ENCODE measurements at places on chromosomes 7 and 10. TPM values are rescaled to one million over a fixed set of nuclear protein-coding genes. Genes with fewer than 3 reads are reported as not detected.

DNA sequence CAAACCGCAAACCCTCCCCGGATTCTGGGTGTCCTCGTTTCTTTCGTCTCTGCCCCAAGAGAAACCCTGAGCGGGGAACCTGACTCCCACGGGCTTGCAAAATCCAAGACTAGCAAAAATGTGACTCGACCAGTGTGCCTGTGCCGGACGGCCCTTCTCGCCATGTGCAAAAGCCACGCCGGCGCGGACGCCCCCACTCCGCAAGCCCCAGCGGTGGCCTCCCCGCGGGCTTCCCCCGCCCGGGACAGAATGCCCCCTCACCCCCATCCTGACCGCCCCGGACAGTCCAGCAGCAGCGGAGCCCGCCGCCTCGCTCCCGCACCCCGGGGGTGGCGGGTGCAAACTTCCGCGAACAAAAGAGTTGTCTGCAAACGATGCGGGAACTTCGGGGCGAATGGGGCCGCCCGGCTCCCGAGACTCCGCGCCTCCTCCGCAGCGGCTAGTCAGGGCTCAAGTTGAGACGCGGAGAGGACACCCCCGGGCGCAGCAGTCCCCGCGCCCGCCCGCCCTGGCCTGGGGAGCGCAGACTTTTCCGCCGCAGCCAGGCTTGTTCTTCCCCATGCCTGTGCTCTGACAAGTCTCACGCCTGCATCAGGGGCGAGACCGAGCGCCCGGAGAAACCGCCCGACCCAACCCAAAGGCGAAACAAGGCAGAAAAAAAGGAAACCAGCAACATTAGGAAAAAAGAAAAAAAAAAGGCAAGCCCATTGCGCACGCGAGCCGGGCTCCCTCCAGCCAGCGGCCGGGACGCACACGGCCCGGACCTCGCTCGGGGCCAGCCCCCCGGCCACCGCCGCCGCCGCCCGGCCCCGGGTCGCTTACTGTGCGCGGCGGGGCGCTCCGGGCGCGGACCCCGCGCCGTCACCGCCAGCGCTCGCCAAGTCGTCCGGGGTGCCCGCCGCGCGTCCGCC is 732 bp downstream of the FAM53B start:
- no peak for DNase-seq

DNA sequence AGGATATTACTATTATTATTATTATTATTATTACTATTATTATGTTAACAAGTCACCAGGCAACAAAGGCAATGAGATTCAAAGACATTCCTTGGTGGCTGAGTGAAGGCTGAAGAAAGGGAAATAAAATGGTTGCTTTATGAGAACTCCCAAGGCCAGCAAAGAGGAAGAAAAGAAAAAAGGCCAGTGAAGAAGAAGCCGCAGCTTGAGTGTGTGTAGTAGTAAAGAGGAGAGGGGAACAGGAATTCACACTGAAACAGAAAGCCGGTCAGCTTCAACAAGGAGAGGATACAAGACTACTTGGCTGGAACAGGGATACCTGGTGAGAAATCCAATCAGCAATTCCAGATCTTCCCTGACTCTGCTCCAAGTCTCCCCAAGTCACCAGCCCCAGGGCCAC is 42.4 kb downstream of the PLXNA4 start:
- no peak for DNase-seq

DNA sequence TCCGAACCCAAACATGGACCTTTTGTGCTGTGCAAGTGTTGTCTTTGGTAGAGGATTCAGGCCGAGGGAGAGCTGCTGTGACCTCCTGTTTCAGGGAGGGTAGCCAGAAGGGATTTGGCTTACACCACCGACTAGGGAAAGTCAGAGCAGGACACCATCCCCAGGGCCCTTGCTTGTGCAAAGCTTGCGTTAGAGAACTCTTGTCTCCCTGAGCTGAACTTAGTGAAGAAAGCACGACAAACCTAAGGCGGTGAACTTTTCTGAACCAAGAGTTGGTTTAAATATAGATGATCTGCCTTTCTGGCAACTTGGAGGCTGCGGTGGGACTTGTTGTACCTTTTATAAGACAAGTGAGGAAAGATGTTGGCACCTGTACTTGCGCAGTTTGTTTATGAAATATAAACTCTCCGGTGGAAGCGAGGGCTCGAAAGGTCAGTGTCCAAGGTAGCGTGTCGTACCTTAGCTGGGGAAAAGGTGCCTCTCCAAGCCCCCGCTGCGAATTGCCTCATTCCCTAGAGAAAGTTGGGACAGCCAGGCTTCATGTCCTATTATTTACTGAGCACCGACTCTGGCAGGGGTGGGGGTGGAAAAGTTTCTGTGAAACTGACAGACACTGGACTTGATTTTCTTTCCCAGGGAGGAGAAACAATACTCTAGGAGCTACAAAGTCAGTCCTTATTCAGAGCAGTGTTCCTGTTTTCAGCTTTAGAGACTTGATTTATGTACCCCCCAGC is 31.6 kb downstream of the WBP1L start:
- DNase-seq, result peak; percentile 83

DNA sequence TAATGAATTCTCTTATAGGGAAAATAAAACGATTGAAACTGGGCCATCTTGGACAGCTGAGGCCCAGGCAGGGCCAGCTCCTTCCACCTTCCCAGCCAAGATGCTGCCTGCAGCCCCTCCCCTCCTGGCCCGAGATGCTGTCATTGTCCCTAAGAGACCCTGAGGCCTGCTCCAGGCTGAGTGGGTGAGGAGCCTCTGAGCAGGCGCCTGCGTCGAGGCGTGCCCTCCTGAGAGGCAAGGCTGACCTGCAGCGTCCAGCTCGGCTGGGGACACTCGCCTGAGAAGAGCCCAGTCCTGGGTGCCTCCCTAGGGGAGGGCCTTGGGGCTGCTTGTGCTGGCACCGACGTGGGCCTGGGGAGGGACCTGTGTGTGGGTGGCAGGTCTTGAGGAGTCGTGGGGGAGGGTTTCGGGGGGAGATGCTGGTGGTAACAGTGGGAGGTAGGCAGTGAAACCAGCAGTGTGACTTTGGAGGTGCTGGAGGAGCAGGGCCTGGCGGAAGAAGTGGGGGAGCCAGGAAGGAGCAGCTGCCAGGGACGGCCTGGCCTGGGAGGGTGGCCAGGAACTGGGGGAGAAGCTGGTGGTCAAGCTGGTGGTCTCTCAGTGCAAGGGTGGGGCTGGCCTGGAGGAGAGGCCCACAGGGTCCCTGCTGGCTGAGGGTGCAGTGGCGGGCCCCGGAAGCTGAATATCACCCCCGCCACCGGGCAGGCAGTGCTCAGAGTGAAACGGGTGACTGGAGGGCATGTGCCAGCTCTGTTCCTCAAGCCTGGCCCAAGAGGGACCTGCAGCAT is 7.9 kb downstream of the GPR146 start:
- no peak for DNase-seq

The GCK gene
- 0.91 TPM for total RNA-seq

DNA sequence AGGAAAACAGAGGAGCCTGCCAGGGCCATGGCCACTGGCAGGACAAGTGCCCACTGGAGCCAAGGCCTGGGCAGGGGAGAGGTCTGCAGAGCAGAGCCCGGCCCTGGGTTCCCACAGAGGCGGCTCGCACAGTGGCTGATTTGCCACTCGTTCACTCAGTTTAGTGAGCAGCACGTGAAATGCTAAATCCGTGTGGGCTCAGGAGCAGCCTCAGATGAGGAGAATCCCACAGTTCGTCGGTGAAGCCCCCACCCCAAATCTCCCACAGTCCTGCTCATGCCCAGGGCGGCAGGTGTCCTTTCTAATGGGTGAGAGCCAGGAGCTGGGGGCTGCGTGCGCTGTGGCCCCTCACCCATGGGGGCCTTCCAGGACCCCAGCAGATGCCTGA is 107.7 kb upstream of the FAM20C start:
- DNase-seq, result no peak

DNA sequence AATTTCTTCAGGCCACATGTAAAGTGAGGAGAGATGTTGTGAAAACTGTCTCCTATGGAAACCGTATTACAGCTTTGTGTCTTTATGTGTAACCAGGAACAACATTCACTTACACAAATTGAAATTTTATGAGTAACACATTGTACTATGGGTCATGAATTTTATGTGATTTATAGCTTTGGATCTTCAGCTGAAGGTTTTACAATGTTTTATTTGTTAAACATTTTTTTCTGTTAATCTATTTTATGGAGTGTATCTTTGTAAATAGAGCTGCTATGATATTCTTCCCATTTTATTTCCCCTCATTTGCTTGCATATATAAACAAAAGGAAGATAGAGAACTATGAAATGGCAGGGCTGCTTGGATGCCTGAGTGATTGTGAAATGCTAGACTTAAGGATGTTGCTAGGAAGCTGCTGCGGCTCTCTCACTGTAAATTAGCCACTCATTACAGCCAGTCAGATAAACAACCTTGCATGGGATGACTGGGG is 104.5 kb upstream of the PCLO start:
- DNase-seq, result peak; percentile 32

- DNase-seq, result no peak
These were observed 160.0 kb downstream of the NEBL start for GRCh38 chr10:20737107-20737506.

DNA sequence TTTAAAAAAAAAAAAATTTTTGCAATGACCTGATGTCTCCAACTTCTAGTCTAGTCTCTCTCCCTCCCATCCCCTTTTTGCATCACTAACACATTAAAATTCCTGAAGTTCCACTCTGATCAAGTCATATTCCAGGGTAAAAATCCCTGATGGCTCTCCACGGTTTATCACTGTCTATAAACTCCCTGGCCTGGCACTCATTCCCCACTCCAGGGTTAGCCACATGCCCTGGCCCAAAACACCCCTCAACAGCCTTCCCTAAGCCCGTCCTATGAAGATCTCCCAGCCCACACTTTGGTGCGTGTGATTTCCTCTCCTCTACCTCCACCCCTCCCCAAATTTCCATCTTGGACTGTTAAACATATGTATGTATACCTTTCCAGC is 125.4 kb downstream of the JAZF1 start:
- DNase-seq, result no peak

- no peak for DNase-seq
These were observed 212.1 kb downstream of the GFRA1 start for GRCh38 chr10:116060864-116061263.

The GIMAP5 gene
- total RNA-seq, result 11.1 TPM
